Endothelial cell of umbilical vein (primary cell): ENCODE measurements at places on chromosomes 16 and 17. TPM values are rescaled to one million over a fixed set of nuclear protein-coding genes. Genes with fewer than 3 reads are reported as not detected.

DNA sequence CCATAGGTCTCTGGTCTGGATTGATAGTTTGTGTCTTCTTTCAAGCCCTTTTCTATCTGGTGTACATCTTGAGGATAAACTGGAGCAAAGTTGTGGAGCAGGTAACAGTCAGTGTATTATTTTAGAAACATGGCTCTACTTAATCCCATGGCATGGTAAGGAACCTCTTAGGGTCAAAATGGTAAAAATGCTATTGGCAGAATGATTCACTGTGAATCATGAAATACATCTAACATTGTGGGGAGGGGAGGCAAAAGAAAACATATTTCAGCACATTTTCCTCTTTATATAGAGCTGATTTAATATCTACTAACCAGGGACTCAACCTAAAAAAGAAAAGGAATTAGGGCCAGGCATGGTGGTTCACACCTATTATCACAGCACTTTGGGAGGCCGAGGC, 17.9 kb upstream of the ALDH3A2 start:
- DNase-seq, result no peak

The MLX gene
- total RNA-seq, result 40.3 and 40.9 TPM in 2 replicates

DNA sequence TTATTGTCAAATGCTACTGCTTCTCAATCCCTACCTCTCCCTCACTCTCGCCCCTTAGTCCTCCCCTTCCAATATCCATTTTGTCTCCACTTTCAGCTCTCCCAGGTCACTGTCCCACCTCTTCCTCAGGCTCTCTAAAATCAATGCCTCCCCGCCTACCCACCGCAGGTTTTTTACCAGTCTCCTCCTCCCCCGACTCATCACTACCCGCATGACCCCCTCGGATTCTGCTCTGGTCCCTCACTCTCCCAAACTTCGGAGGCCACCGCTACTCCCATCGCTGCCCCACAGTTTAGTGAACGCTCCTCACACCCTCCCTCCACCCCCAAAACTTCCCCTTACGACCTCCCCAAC, 513 bp downstream of the CRLF3 start:
- DNase-seq, result no peak

GRCh38 chr17:13395346-13395745, 206.4 kb downstream of the HS3ST3A1 start:
- no peak for DNase-seq

The MYH11 gene
- total RNA-seq, result not detected in 2 replicates

- DNase-seq, result no peak
These were observed 29.7 kb upstream of the RMI2 start for GRCh38 chr16:11315510-11315909.

- no peak for DNase-seq
These were observed 52.2 kb upstream of the TMC5 start for GRCh38 chr16:19365486-19365885.

- peak; percentile 88 for DNase-seq
These were observed 50.4 kb upstream of the ERN1 start for GRCh38 chr17:64180089-64181073.

- peak; percentile 8 for DNase-seq
These were observed 77.1 kb upstream of the GSE1 start for GRCh38 chr16:85536073-85536410.

The KNOP1 gene
- 33.5 and 43.2 TPM in 2 replicates for total RNA-seq

GRCh38 chr17:77503293-77503655, 362.5 kb downstream of the SEC14L1 start:
- no peak for DNase-seq

DNA sequence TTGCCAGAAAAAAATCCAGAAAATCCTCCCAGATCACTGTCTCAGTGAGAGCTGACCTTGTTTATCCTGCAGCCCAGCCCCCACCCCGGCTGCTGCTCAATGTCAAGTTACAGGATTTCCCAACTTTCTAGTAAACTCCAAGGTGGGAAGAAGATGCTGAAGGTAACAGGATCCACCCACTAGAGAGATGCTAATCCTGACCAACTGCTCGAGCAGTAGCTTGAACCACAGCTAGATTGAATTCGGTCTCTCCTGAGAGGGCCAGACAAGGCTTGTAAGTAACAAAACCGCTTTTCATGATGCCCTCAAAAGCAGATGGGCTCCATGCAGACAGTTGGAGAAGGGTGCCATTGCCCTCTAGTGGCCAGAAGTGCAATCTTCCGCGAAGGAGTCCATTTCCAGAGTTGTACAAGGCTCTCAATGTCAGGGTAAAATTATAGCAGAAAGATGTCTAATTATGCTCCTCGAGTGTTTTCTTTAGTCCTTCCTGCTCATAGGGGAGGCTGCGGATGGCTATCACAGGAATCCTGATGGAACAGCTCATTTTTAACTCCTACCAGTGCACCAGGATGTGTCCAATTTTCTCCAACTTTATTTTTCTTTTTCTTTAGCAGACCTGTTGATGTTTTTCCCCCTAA, 3.9 kb downstream of the CDH11 start:
- peak; percentile 87 for DNase-seq

DNA sequence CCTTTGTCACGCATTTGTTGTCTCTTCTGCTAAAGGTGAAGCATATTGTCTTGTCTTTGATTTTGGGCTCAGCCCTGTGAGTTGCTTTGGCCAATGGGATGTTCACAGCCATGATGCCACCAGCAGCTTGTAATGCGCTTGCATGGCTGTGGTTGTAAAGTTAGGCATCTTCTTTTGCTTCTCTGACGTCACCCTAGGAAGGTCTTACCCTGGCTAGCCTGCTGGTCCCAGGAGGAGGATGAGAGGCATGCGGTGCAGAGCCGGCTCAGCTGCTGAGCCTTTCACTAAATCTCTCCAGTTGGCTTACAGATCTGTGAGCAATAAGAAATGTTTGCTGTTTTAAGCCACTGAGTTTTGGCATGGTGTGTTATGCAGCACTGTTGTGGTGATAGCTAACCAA, 40.8 kb downstream of the IRX6 start:
- no peak for DNase-seq

DNA sequence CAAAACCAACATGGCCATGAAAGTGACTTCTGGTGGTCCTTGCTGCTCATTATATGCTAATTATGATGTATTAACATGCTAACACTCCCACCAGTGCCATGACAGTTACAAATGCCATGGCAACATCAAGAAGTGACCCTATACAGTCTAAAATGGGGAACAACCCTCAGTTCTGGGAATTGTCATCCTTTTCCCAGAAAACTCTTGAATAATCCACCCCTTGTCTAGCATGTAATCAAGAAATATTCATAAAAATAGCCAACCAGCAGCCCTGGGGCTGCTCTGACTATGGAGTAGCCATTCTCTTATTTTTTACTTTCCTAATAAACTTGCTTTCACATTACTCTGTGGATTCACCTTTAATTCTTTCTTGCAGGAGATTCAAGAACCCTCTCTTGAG, 35.9 kb downstream of the DNAJA2 start:
- no peak for DNase-seq

DNA sequence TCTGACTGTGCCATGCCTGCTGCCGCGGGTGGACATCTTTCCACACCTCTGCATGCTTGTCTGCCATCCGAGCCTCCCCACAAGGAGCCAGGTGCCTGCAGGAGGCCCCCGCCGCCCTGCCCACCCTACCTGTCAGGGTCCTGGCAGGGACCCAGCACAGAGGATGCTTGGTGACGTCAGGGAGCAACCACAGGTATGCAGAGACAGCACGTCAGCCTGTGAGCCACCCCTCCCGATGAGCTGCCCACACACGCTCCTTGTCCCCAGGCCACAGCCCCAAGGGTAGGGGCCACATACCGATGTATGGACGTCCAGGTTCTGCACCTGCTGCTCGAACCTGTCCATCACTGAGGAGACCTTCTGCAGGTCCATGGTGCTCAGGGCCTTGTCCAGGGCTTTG, 10.6 kb downstream of the CHMP1A start:
- no peak for DNase-seq

- DNase-seq, result no peak
These were observed 25.9 kb upstream of the SPNS3 start for GRCh38 chr17:4407851-4408250.

GRCh38 chr17:42846594-42847280, 2.4 kb downstream of the AOC2 start:
- no peak for DNase-seq

DNA sequence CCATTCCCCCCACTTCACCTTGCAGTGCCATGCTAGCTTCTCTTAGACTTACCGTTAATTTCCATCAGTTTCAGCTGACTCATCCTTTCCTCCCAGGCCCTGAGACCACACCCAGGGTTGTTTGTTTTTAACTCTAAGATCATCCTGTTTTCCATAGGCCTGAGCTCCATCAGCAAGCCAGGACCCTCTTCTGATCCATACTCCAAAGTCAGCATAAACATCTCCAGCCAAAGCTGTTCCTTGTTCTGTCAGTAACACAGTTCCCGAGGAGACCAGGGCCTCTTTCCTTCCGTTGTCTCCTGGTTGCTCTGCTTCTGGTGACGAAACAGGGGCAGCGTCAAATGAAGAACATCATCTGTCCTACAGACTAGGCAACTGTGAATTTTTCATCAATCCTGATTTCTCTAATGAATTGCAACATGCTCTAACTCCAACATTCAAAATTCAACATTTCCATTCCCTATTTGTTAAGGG, 83.8 kb upstream of the HNF1B start:
- peak; percentile 47 for DNase-seq

DNA sequence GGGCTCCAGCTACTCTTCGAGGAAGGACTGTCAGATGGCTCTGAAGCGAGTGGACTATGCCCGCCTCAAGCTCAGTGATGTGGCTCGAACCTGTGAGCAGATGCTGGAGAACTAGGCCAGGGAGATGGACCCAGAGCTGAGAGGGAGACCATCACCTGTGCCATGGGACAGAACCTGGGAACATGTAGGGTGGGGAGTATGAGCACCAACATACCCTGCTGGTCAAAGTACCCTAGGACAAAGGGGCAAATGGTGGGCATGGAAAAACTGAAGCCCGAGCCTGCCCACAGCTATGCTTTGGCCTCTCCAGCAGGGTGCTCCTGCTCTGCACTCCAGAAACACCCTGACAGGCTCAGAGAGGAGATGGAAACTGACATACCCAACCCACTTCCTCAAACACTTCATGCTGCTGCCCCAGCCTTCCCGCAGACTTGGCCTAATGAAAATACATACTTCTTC, 1.9 kb downstream of the MED11 start:
- DNase-seq, result no peak

- no peak for DNase-seq
These were observed 26.7 kb upstream of the IRX6 start for GRCh38 chr16:55297062-55297909.

The RUNDC3A gene
- total RNA-seq, result not detected in 2 replicates

DNA sequence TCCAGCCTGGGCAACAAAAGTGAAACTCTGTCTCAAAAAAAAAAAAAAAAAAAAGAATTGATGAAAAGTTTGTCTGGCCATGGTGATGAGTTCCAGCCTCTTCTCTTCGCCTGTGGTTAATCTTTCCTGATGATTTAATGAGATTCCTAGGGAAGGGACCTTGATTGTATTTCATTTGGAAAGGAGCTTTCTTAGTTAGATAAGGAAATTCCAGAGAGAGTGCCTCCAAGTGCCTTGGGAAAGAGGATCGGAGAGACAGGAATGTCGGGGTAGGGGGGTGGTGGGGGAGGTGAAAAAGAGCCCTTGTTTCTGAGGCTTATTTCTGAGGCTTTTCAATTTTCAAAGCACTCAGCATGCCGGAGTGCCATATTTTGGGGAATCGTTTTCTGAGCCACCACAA, 93.2 kb upstream of the SIAH1 start:
- DNase-seq, result no peak

GRCh38 chr16:50635505-50636392, 45.4 kb downstream of the SNX20 start:
- no peak for DNase-seq
